Activated CD8-positive, alpha-beta T cell treated with anti-CD3 and anti-CD28 coated beads, Interleukin-2, amount 10 ng/mL, durations not matched to agents 7 days and 5 days (primary cell): ENCODE measurements at places on chromosomes 6 and 20. TPM values are rescaled to one million over a fixed set of nuclear protein-coding genes. Genes with fewer than 3 reads are reported as not detected.

Gene TBXT
- not detected for total RNA-seq

Gene FNDC1
- not detected for total RNA-seq

Gene MMP24
- total RNA-seq, result not detected

Gene AK9
- total RNA-seq, result 3.1 TPM

Gene ADAM33
- not detected for total RNA-seq

GRCh38 chr6:119539066-119539746 lies 189.6 kb upstream of the MAN1A1 start:
- no peak for DNase-seq
- no peak overlapping the region for H3K4me3 ChIP-seq
- no peak overlapping the region for H3K27ac ChIP-seq
- peaks cover 2% of the 10 kb centered on the region for H3K27me3 ChIP-seq
- H3K36me3 ChIP-seq, result no peaks in the 10 kb centered on the region

GRCh38 chr6:46901882-46902314 lies 19.8 kb downstream of the ADGRF5 start:
- H3K27me3 ChIP-seq, result peaks cover 6% of the 10 kb centered on the region
- H3K4me1 ChIP-seq, result no peaks in the 10 kb centered on the region
- DNase-seq, result no peak

GRCh38 chr20:12682613-12683012 lies 326.2 kb upstream of the SPTLC3 start:
- DNase-seq, result no peak
- no peak overlapping the region for H3K27ac ChIP-seq
- no peak overlapping the region for H3K4me3 ChIP-seq
- no peaks in the 10 kb centered on the region for H3K4me1 ChIP-seq

DNA sequence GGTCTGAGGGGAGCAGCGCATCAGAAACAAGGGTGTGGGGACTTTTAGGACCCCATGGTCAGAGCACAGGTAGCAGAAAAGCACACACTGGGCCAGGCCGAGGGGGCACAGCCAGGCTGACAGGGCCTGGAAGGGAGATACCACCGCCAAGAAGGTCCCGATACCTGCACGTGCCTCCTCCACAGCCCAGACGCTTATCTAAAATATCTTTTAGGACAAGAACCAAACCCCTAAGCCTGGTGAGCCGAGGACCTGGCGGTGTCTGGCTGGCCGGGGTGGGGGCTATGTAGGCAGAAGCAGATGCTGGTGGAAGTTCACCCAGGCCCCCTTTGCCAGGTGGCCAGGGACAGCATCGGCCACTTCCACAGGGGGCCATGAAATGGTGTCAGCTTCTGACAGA lies 89.3 kb downstream of the CDC5L start:
- H3K4me3 ChIP-seq, result no peak overlapping the region
- DNase-seq, result no peak
- H3K27me3 ChIP-seq, result peaks cover 4% of the 10 kb centered on the region
- H3K27ac ChIP-seq, result no peak overlapping the region
- peaks cover 5% of the 10 kb centered on the region for H3K4me1 ChIP-seq
- no peaks in the 10 kb centered on the region for H3K36me3 ChIP-seq

GRCh38 chr20:63258781-63259180 lies 4.5 kb upstream of the NKAIN4 start:
- no peaks in the 10 kb centered on the region for H3K36me3 ChIP-seq
- H3K27ac ChIP-seq, result no peak overlapping the region
- H3K27me3 ChIP-seq, result peaks cover 26% of the 10 kb centered on the region
- DNase-seq, result no peak
- H3K4me1 ChIP-seq, result peaks cover 13% of the 10 kb centered on the region
